Umbilical cord (tissue), 2 donors: ENCODE measurements at places on chromosomes 1 and 21. TPM values are rescaled to one million over a fixed set of nuclear protein-coding genes. Genes with fewer than 3 reads are reported as not detected.

The MCOLN3 gene
- total RNA-seq, result 2.6 TPM

The NBPF26 gene
- 34.2 TPM for total RNA-seq

The CFHR4 gene
- total RNA-seq, result not detected

The TRNP1 gene
- 12.0 TPM for total RNA-seq
